ENCODE measurements at places on chromosomes 11 and 22.

DNA sequence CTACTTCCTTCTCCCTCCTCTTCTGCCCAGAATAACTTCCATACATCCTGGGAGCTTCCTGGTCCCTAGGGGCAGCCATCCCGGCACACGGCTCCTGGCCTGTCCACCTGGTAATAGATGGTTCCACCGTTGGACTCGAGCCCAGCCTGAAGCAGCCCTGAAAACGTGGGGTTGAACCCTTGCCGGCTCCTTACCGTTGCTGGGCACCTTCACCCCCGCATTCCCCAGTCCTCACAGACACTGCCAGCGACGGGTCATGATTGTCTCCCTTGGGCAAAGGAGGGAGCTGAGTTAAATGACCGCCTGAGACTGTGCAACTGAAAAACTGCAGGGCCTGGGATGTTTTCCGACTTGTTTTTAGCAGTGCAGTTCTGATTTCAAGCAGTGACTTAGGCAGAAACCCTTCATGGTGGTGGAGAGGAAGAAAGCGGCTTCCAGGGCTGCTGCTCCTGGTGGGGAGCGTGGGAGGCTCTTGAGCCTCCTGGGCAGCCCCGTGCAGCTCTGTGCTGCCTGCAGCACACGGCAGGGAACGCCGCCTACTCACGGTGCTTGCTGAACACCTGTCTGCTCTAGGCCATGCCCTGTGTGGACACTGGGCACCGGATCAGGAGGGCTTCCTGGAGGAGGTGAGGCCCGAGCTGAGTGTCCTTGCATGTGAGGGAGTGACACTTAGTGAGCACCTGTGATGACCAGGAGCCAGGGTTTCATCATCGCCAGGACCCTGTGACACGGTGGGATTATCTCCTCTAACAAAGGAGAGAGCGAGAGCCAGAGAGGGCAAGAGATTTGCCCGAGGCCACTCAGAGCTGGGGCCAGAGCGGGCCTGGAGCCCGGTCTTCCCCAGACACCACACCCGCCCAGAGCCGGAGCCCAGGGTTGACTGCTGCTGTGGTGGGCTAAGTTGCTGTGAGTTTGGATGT, 77.4 kb downstream of the FBLN1 start:
- DNase-seq, result no peak

- DNase-seq, result no peak
These were observed 128.0 kb upstream of the ANO1 start for GRCh38 chr11:69950120-69950519.

DNA sequence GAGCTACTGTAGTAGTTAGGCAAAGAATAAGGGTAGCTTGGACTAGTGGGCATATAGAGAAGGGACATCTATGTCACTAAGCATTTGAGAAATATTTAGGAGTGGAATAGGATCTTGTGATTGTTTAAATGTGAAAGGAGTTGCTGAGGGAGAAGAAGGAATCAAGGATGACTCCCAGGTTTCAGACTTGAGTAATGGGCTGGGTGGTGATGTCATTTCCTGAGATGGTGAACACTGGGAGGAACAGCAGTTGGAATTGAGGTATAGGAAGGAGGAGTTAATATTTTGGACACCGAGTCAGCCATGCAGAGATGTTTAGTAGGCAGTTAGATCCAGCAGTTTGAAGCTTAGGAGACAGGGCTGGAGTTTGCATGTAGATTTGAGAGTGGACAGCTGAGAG, 40.1 kb downstream of the REXO2 start:
- DNase-seq, result no peak

DNA sequence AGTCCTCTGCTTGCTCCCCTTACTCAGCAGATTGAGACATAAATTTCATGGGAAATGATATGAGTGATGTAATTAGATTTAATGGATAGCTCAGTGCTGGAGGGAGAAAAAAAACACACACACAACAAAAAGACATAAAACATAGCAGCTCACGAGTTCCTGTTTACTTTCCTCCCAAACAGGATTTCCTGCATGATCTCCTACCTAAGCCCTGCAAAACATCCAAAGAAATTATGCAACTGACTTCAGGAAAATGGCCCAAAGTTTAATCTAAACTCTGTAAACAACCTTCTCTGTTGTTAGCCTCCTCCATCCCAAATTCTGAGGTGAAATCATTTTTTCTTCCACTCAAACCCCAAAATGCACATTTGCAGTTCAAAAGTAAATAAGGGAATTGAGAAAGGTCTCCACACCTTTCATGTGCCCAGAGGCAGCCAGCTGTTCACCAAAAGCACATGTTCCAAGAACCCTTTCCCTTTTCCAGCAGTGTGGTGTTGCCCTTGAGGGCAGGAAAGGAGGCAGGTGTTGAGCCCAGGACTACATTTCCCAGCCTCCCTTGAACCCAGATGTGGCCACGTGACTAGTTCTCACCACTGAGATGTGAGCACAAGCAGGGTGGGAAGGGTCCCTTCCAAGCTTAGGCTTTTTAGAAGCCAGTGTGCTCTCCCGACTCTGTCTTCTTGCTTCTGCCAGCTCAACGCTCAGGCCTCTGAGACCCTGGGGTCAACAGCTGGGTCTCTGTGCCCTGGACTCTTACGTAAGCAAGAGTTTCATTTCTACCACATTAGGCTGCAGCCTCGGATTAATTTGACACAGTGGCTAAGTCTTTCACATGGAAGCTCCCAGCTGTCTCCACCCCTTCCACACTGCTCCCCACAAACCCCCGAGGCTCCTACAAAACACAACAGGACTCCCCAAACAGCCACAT, 301.2 kb downstream of the CTTN start:
- DNase-seq, result no peak

DNA sequence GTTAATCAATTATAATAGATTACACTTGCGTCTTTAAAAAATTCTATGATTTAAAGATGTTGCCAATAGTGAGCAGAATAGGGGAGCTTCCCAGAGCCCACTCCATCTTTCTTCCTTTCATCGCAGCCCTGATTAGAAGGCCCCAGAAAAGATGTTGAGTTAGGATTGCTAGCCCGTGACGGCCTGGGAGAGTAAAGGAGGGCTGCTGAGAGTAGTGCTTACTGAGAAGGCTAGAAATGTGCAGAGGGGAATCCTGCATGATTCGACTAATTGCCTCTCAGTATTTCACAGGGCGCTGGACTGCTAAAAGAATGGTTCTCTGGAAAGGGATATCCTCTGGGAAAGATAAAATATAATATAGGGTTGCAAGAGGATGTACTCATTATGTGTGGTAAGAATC, 160.5 kb downstream of the C11orf87 start:
- no peak for DNase-seq

DNA sequence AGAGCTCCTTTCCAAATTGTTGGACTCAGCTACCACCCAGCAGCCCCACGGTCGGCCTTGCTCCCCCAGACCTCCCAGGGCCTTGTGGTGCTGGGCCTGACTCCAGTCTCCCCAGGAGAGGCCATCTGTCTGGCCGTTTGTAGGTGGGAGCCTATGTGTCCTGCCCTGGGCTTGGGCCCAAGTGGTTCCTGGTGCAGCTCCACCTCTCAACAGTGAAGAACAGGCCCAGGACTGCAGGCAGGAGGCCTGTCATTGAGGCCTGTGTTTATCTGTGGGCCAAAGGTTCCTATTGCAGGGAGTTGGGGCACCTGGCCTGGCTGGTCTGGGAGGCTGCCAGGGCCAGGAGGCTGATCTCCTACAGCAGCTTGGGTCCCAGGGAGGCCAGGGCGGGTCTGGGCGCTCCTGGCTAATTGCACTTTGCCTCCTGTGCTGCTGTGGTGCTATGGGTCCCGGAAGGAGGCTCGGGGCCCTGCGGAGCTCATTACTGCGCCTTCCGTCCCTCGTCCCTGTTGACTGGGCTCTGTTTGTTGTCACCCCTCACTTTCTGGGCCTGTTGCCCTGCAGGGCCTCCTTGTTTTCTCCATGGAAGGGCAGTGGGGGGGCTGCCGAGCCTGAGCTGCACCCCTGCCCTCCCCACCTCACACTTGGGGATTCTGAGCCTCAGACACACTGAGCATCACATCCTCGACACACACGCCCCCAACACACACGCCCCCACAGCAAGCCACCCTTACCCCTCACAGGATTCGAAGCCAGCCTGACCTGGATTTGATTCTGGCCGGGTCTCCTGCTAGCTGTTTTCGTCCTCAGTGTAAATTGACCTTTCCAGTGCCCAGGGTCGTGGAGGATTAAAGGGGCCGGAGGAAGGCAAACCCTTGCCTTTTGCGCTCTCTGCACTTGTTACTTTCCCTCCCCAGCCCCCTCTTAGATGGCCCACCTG, 6.8 kb upstream of the OMP start:
- DNase-seq, result no peak

GRCh38 chr22:37501610-37502341, 15.6 kb upstream of the MFNG start:
- peak; percentile 65 for DNase-seq
